H1 (cell line): ENCODE measurements at places on chromosomes 4 and X. TPM values are rescaled to one million over a fixed set of nuclear protein-coding genes. Genes with fewer than 3 reads are reported as not detected.

The JAKMIP1 gene
- total RNA-seq: 3.9 and 4.4 TPM in 2 replicates

The NKAP gene
- total RNA-seq: 6.6 and 7.1 TPM in 2 replicates

The MAGED4 gene
- total RNA-seq: 58.6 and 62.3 TPM in 2 replicates

The S100P gene
- not detected in 2 replicates for total RNA-seq

The CNGA1 gene
- total RNA-seq: 0.52 and 0.54 TPM in 2 replicates

The PFKFB1 gene
- total RNA-seq: 0.30 and 0.46 TPM in 2 replicates

The HTRA3 gene
- 2.9 and 3.2 TPM in 2 replicates for total RNA-seq

The TMPRSS11A gene
- not detected in 2 replicates for total RNA-seq

The CENPVL1 gene
- total RNA-seq: 2.9 and 3.2 TPM in 2 replicates

The SPOCK3 gene
- 0.44 and 0.60 TPM in 2 replicates for total RNA-seq

The CLTRN gene
- 0.99 and 1.3 TPM in 2 replicates for total RNA-seq

The ERAS gene
- not detected in 2 replicates for total RNA-seq

The MAGED4B gene
- total RNA-seq: 78.3 and 81.9 TPM in 2 replicates

The TLR3 gene
- total RNA-seq: 2.0 and 2.6 TPM in 2 replicates

The TMEM144 gene
- total RNA-seq: 1.6 and 2.6 TPM in 2 replicates
